ENCODE measurements at places on chromosomes 1 and 21.

GRCh38 chr1:170049176-170049800, 25.2 kb downstream of the KIFAP3 start:
- no peak for DNase-seq

DNA sequence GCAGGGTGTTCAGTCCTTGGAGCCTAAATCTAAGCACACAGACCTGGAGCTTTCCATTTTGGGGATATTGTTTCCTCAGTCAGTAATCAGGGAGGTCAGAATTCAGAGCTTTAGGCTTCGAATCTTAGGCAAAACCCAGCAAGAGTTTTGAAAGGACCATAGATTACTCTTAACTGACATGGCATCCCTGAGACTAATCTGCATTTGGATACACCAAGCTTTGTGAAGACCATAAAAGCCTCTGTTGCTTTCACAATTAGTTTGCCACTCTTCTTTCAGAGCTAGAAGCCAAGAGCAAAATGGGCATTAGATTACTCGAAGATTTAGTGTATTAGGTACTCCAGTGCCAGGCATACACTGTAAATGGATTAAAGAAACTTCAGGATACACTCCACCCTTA, 131.8 kb upstream of the GREM2 start:
- DNase-seq: no peak

DNA sequence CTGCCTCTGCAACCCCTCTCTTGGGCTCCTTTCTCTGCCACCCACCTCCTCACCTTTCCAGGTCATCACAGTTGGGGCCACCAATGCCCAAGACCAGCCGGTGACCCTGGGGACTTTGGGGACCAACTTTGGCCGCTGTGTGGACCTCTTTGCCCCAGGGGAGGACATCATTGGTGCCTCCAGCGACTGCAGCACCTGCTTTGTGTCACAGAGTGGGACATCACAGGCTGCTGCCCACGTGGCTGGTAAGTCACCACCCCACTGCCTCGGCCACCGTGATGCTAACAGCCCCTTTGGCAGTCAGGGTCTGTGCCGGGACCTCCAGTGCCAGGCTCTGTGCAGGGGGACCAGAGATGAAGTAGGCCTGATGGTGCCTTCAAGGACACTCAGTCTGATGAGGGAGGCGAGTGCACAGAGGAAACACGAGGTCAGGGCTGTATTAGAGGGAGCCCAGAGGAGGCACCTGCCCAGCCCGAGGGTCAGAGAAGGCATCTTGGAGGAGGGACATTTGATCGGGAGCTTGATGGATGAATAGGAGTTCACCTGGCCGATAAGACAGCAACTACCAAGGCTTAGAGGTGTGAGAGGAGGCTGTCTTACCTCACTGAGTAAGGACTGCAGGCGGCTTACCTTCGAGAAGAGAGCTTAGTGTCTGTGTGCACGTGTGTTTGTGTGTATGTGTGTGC, 18.1 kb downstream of the PCSK9 start:
- DNase-seq: no peak

DNA sequence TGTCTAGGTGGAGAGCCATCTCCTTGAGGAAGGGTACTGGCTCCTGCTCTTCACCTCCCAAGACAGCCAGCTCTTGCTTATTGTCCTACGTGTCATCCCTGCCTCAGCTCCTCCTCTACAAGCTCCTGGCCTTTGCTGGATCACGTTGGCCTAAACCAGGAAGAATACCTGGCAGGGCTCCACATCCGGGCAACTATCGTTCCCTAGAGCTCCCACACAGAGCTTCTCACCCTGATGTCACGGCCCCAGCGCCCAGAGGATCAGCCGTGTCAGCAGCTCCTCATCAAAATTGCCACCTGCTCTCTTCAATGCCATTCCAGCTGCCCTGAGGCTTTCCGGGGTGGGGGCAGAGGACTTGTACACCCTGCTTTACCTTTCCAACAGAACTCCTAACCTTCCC, 1.9 kb upstream of the TPM3 start:
- DNase-seq: no peak

GRCh38 chr1:35030756-35031446, 844 bp downstream of the ZMYM6 start:
- no peak for DNase-seq

DNA sequence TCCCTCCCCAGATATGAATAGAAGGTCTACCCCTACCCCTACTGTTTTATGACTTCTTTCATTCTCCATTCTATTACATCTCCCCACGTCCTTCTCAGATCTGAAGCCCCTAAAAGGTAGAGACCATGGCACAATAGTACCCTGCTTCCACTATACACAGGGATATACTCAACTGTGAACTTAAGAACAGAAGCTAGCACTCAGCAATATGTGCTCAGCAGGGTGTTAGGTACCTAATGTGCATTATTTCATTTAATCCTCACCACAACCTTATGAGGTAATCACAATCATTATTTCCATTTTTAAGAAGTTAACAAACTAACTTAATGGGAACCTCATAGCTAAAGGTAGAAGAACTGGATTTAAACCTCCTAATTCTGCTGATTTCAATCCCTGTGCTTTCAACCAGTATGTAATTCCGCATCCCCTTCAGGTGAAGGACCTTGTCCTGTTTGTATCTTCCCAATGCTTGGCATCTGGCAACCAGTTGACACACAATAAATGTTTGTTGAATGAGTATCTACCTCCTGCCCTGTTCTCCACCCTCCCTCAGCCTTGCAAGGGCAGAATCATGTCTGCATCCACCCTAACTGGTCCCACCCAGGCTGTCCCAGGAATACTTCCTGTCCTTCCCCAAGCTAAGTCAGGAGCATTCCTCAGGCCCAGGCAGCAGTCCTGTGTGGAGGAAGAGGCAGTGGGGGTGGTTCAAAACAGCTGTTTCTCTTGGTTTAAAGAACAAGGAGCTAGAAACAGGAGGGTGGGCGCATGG, 6.5 kb downstream of the DENND2D start:
- DNase-seq: no peak

GRCh38 chr21:43917515-43918384, 52.7 kb downstream of the AGPAT3 start:
- no peak for DNase-seq

DNA sequence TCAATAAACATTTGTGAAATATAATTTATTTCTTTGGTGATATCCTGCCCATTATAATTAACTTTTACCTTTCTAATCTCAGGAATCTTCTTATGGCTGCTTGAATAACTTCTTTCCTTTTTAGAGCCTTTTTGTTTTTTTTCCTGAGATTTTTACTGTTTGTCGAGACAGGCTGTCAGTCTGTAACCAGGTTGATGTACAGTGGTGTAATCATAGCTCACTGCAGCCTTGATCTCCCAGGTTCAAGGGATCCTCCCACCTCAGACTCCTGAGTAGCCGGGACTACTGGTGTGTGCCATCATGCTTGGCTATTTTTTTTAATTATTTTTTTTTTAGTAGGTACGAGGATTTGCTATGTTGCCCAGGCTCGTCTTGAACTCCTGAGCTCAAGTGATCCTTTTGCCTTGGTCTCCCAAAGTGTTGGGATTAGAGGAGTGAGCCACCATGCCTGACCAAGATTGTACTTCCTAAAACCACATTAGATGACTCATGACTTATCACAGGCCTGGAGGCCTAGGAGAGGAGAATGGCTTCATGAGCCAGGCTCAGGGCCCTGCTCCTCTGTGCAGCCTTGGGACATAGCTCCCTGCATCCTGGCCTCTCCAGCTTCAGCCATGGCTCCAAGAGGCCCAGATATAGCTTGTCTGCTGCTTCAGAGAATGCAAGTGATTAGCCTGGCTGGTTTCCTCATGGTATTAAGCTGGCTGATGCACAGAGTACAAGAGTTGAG, 48.6 kb downstream of the CTH start:
- DNase-seq: no peak

GRCh38 chr1:88566615-88567387, 117.3 kb upstream of the PKN2 start:
- DNase-seq: no peak

- DNase-seq: no peak
Observed at GRCh38 chr1:81802457-81802706, 1.6 kb downstream of the ADGRL2 start.

DNA sequence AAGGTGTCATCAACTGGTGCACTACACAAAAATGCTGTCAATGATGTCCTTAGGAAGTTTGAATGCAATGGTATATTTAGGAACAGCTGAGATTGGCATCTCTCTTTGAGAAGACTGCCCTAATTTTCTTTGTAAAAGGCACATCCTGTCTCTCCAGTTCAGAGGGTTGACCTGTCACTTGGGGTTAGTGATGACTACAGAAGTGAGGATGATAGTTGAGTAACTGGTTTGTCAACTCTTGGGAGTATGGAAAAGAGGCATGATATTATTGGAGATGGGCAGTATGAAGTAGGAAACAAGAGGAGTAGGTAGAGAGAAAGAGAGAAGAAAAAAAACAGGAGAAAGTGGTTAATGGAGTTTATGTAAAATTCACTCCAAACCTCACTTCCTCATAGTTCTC, 40.4 kb upstream of the PIGC start:
- no peak for DNase-seq

DNA sequence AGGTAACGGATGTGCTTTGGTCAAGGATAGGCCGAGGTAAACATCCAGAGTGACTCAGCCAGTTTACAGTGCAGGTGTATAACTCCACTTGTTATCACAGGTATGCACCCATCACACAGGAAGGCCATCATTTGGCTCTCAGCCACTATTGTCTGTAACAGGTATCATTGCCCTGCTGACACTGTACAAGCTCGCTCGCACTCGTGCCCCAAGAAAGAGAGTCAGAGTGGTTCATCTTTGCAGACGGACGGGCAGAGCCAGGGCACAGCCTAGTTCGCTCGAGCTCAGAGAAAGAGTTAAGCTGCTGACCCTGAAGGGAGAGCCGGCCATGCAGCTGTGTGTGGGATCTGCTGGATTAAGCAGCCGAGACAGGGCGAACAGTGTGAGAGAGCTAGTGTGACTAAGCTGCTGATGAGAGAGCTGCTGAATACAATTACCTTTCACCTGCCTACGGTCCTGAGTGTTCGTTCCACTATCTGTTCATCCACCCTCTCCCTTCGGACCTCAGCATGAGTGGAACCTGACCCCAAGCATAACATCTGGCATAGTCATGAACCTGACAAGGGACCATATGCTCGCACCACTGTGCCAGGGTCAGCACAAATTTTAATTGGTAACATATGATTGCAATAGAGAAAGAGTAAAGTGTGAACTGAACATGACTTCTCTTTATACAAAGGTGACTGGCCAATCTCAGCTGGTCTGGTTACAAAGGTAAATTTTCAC, 27.0 kb upstream of the LYPD8 start:
- no peak for DNase-seq

- no peak for DNase-seq
Observed at GRCh38 chr1:15172405-15173259, 19.1 kb downstream of the TMEM51 start.

DNA sequence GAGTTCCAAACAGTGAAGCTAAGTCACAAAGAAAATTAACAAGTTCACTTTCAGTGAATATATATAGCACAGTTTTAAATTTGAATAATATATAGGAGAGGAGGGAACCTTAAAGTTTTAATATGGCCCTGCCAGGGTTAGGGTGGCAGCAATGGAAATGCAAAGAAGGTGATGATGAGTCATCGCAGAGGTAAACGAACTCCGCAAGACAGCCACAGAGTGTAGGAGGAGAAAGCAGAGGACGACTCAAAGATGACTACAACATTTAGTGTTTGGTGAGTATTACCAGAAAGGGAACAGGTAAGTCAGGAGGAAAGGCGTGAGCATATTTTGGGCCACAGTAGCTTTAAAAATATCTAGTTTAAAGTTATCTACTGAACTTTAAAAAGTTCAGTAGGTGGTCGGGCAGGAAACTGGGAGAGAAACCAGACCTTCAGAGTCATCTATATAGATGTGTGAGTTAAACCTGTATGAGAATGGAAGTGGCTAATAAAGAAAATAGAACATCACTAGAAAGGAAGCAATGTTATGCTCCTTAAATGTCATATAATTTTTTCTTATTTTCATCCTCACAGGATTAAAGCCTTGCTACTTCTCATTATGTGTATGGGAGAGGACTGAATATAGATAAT, 75.7 kb downstream of the UCHL5 start:
- no peak for DNase-seq

DNA sequence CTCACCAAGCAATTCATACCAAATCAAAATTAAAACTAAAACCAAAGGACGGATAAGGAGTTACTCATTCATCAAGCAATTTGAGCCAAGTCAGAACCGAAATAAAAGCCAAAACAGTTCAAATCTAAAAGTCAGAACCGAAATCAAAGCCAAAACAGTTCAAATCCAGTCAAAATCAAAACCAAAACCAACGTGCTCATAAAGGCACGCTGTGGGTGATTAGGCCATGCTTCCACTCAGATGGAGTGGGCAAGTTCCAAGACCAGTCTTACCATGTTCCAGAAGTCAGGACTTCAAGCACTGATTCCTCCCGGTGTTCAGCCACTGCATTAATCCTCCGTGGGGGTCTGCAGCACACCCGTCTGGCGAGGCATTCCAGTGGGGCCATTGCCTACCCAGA, 409.3 kb downstream of the TGFB2 start:
- no peak for DNase-seq

- no peak for DNase-seq
Observed at GRCh38 chr1:15676010-15676409, 8.1 kb upstream of the PLEKHM2 start.

Data from NCI-H2081 (cell line).